AG04450 (cell line): ENCODE measurements at places on chromosomes 12 and 14.

DNA sequence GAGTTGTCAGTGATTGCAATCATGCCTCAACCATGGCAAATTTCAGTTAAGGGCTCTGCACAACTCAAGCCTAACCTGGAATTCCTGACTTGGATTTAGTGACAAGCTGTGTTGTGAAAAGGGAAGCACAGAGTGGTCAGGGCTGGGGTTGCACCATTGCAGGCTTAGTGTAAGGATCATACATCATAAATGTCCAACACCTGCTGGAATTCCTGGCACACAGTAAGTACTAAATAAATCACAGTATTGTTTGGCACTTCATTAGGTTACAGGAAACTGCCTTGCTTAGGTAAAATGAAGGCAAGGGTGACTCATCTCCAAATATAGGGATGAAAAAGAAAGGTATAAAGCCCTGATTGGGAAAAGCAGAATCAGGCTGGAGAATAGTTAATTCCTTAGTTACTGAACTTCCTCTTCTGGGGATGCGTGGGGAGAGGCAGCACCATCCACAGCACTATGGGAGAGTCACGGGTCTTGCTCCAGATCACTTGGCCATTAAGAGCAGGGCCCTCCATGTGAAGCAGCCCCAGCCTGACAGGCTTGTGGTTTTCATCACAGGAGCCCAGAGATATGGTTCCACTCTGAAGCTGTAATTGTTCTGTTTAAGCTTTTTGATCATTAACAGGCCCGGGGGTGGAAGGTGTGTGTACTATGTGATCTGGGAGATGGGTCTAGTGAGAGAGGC, 39.7 kb downstream of the SLC8A3 start:
- no peak for DNase-seq

DNA sequence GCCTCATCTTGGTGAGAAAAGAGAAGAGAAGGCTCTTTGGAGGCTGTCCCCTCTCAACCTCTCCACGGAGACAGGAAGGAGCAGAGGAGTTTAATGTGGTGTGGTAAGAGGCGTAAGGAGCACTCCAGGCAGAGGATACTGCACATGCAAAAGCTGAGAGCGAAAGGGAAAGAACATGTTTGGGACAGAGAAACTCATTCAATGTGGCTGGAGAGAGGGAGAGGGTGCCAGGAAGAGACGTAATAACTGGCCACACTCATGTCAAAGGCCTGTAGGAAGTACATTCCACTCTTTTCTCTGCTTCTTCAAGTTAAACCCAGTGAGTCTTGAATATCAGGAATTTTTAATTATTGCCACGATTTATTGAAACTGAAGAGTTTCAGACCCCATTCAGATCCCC, 12.0 kb downstream of the VDR start:
- DNase-seq = no peak

GRCh38 chr12:41683023-41683422, 461.7 kb downstream of the GXYLT1 start:
- DNase-seq = no peak

GRCh38 chr12:12520273-12520672, 42.4 kb downstream of the DUSP16 start:
- DNase-seq = no peak

DNA sequence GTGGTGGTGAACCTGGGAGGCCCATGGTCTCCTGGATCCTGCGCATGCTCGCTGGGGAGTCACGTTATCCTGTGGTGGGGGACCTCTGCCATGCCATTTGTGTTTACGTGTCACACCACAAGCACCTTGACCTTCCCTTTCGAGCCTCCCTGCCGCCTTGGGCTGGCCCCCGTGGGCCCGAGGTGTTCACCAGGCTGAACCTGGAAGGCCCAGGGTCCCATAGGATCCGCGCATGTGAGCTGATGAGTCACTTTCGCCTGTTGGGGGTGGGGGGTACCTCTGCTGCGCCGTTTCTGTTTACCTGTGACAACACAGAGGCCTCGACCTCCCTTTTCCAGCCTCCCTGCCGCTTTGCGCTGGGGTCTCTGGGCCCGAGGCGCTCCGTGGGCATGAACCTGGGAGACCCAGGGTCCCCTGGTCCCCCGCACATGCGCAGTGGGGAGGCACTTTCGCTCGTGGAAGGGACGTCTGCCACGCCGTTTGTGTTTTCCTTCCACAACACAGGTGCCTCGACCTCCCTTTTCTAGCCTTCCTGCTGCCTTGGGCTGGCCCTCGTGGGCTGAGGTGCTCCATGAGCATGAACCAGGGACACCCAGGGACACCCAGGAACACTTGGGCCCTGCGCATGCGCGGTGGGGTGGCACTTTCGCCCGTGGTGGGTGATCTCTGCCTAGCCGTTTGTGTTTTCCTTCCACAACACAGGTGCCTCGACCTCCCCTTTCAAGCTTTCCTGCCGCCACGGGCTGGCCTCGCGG, 334.1 kb downstream of the ALG10 start:
- DNase-seq = no peak

GRCh38 chr12:107702106-107702505, 16.5 kb downstream of the PWP1 start:
- no peak for DNase-seq
